ENCODE measurements at places on chromosomes 1 and 21.
A peak's percentile ranks its signal among the peaks of the same experiment; 100 is the strongest.

GRCh38 chr1:45721207-45721606 lies 29.2 kb downstream of the IPP start:
- DNase-seq = no peak

DNA sequence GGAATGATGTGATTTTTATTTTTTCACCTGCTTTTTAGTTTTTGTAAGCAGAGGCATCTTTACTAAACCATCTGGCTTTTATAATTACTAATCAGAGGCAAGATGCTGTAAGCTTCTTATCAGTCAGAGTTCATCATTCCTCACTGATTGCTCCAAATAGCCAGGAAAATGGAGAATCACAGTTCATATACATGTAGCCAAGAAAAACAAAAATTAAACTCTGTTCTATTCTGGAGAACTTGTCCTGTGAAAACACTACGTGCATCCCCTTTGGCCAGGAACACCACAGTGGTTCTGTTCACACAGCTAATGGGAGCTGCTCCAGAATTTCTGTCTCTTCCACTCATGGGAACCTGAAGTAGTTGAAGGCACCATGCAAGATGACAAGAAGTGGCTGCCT lies 725.5 kb upstream of the CHRM3 start:
- DNase-seq = no peak

GRCh38 chr1:178749581-178750166 lies 24.6 kb downstream of the RALGPS2 start:
- DNase-seq = no peak

DNA sequence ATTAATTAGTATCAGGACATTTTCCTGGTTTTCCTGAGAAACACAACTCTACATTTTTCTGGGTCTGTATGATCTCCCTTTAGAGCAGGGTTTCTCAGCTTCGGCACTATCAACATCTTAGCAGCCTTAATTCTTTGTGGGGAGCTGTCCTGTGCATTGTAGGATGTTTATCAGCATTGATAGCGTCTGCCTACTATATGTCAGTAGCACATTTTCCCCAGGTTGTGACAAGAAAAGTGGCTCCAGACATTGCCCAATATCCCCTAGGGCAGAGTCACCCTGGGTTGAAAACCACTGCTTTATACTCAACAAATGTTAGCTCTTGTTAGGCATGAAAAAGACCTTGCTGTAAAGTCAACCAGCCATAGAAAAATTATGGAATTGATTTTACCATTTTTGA lies 195.1 kb upstream of the FMN2 start:
- DNase-seq = no peak

DNA sequence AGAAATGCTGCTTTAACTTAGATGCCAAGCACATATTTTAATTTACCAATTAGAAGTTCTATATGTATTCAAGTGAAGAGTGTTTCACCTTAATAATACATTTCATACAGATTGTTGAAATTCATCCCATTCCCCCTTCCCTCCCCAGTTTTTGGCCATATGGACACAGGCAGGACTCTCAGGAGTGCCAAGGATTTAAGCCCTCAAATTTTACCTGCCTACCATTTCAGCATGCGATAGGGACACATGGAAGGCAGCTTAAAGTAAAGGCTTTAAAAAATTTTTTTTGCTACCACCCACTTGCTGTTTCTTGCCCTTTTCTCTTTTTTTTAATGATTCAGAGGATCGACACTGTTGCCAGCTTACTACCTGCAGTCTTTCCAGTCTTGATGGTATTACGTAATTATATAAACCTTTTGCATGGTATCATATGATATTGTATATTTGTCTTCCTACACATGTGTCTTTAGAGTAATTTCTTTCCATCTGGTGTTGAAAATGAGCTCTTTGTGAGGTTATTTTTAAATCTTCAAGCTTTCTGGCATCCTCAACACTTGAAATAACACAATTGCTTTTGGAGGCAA lies 7.0 kb downstream of the EPB41 start:
- no peak for DNase-seq

DNA sequence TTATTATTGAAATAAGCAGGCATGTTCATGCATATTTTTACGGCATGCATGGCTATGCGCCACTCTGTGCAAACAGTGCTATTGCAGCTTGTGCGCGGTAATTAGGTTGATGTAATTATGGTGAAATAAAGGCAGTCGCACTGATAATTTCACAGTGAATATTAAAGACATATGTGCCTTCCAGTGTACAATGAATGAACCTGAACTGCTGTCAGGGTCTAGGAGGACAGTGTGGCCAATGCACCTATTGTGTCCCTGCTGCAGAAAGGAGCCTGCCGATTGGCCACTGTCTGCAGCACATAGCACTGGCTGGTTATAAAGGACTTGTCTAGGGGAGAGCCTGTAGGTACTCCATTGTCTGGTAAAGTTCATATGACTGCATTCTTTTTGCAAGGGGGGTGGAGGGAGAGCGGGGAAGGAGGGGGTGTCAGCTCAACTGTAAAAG lies 340.4 kb downstream of the USP25 start:
- DNase-seq = no peak

- no peak for DNase-seq
These were observed 29.3 kb upstream of the ZBTB21 start for GRCh38 chr21:42039470-42039901.

DNA sequence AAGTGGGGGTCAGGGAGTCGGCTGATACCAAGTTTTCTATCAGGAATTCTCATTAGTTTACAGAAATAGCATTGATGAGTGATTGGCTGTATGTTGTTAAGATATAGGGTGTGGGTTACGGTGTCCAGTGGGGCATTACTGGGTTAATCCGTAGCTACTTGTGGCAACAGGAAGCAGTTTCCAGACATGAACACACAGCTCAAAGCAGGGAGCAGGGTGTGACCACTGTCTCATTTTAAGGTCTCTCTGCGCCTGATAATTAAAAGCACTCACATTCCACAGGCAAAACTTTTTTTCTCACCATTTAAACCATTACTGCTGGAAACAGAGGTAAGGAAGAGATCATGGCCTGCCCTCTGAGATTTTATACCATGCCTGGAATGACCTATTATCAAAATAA lies 114.9 kb downstream of the SIK1 start:
- DNase-seq = no peak

GRCh38 chr1:248822148-248823032 lies 3.3 kb downstream of the SH3BP5L start:
- no peak for DNase-seq

GRCh38 chr1:91098299-91098906 lies 76.6 kb upstream of the ZNF644 start:
- no peak for DNase-seq

DNA sequence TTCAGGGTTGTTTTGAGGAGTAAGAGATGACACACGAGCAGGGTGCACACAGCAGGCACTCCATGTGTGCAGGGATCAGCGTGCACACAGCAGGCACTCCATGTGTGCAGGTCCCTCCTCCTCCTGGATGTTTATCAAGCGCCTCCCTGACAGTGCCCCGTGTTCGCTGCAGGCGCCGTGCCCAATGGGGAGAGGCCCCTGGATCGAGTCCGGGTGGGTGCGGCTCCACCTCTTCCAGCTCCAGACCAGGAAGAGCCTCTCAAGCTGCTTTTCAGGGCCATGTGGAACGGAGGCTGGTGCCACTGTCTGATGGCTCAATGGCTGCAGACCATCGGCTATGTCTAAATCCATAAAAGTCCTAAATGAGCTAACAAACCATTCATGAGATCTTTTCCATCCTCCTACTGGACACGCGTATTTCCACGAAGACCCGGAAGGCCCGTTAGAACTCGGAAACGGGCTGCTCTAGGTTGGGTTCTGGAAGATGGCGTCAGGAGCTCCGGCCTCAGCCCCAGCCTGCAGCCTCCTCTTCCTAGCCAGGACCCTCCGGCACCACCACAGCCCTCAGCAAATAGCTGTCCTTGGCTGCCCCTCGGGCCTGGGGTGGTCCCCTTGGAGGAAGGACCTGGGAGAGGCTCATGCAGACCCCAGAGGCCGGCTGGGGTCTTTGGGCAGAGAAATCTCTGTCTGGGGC lies 36.0 kb downstream of the RRP1 start:
- DNase-seq = no peak

GRCh38 chr1:213947200-213947801 lies 40.5 kb upstream of the PROX1 start:
- DNase-seq = no peak

- DNase-seq = peak; percentile 62
These were observed 25.3 kb downstream of the SLC30A7 start for GRCh38 chr1:100921110-100921706.

DNA sequence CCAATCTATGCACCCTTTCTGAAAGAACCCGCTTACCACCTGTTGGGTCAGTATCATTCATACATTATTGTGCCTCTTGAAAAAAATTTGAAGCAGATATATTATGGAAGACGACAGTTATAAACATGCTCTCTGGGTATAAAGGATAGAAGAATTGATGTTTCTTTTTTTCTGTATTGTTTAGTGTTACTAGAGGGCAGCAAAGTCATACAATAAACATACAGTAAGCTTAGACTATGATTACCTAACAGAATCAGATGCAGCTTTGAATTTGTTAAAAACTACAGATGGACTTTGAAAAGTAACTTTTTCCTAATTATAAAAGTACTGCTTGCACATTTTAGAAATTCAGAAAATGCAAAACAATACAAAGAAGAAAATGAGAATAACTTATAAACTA lies 11.1 kb upstream of the PAXBP1 start:
- DNase-seq = no peak

- DNase-seq = no peak
These were observed 33.5 kb downstream of the SLC1A7 start for GRCh38 chr1:53108646-53109580.

- no peak for DNase-seq
These were observed 78.4 kb downstream of the CASZ1 start for GRCh38 chr1:10718083-10718415.

DNA sequence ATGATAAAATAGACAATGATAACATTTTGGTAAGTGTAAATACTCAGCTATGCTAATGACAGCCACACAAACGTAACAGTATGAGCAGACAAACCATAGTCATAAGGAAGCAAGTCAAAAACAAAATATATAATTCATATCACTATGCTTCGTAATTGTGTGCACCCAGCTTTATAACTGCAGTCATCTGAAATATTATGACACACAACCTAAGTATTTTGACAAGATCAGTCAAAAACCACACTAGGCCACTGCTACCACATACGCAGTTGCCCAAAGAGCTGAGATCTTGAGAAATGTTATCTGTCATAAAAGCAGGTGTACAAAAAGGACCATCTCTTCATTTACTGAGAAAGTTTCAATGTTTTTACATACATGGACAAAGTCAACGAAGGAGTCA lies 26.0 kb downstream of the RNASEL start:
- no peak for DNase-seq

DNA sequence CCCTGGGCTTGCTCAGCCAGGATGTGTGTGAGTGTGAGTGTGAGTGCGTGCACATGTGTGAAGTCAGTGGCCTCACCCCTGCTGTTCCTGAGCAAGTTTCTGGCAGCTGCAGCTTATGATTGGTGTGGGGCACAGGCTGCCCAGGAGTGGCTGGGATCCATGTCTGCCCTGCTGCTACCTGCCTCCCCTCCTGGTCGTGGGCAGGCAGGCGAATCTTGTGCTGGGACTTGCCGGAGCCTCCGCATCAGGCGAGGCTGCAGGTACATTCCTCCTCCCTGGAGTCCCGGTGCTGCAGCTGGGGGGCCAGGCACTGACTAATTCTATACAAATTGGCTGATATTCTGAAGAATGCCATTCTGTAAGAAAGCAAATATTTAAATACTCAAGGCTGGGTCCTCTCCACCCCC lies 85.6 kb upstream of the WNT4 start:
- no peak for DNase-seq

GRCh38 chr1:215345766-215346165 lies 221.3 kb upstream of the KCTD3 start:
- no peak for DNase-seq

DNA sequence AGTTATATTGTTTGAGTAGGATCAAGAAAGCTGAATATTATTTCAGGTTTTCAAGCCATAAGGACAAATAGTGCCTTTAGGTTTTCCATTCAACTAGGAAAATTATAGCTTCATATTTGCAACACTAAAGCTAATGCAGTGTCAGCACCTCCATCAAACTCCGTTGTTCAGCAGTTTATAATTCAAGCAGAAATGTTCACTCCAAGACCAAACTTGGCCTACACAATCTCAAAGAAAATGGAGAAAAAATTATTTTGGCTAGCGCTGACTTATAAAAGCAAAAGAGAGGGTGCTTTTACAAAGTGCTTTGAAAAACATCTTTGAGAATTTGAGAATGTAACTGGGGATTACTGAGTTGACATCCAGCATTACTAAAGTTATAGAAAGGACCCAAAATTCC lies 1.4 kb downstream of the SPAG17 start:
- no peak for DNase-seq

DNA sequence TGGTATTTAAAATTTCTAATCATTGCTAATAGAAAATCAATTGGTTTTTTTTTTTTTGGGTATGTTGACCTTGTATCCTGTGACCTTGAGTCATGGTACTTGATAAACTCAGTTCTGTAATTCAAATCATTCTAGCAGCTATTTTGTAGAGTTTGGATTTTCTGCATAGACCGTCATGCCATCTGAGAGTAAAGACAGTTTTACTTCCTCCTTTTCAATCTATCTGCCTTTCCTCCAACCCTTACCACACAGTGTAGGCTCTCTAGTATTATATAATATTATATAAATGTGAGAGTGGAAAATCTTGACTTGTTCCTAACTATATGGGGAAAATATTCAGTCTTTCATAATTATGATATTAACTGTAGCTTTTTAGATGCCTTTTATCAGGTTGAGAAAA lies 7.0 kb downstream of the TDRD5 start:
- no peak for DNase-seq

DNA sequence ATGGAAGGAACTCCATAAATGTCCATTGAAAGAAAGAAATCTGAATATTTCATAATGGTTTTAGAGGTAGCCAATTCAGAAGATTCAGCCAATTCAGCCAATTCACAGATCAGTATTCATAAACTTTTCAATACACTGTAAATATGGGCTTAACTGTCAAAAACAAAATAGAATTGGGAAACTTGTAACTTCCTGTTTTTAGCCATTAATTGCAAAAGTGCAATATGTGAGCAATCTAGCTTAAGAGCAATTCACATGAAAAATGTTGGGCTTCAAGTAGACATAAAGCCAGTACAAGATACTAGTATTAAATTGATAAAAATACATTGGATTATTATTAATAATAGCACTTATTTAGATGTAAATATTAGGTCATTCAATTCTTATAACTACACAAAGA lies 27.5 kb upstream of the PLPPR4 start:
- DNase-seq = no peak

GRCh38 chr1:65467536-65467935 lies 47.1 kb downstream of the LEPR start:
- no peak for DNase-seq

- DNase-seq = peak; percentile 95
These were observed 2.0 kb upstream of the EFNA4 start for GRCh38 chr1:155061381-155062150.

- peak; percentile 25 for DNase-seq
These were observed 84.9 kb downstream of the KIF14 start for GRCh38 chr1:200535605-200536004.

DNA sequence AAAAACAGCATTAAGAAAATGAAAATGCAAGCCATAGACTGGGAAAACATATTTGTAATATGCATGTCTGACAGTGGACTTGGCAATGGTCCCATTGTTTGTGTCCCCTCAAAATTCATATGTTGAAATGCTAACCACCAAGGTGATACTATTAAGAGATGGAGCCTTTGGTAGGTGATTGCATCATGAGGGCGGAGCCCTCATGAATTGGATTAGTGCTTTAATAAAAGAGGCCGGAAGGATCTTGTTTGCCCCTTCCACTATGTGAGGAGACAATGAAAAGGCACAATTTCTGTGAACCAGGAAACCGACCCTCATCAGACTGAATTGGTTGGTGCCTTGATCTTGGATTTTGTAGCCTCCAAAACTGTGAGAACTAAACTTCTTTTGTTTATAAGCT lies 232.3 kb downstream of the GPR52 start:
- no peak for DNase-seq

GRCh38 chr1:143699731-143700130 lies 272.1 kb downstream of the FAM72C start:
- no peak for DNase-seq

Data from activated CD4-positive, alpha-beta T cell treated with anti-CD3 and anti-CD28 coated beads, Interleukin-2, amount 50 U/mL, for 16 hours (primary cell).